ENCODE measurements at places on chromosomes 1 and 21.

DNA sequence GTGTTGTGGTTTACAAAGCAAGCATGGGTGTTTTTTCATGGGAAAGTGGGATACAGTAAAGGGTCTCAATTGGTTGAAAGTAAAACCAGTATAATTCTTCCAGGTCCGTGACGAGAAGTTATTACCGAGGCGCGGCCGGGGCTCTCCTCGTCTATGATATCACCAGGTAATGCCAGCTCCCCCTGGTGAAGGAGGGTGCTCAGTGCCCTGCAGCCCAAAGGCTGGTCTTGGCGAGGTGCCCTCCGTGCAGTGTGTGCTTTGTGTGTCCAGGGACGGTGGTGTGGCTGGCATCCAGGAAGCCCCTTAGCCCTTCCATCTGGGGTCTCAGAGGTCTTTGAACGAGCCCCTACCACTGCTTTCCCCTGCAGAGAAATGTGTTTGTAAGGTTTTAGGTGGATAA lies 24.8 kb downstream of the RAB4A start:
- no peak for DNase-seq

GRCh38 chr1:168945870-168946269 lies 160.6 kb upstream of the ATP1B1 start:
- DNase-seq, result no peak

DNA sequence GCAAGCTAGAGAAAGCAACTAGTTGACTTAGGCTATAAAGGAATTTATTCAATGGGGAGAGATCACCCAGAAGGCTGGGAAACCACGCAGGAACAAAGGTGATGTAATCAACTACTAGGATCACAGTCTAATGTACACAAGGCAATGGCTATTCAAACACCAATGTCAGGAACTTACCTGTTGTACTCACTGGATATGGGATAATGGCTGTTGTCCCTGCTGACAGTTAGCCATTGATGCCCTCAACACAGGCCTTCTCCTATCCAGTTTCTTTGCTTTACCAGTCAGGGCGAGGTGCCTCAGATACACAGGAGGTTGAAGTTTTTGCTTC lies 32.3 kb downstream of the C21orf91 start:
- no peak for DNase-seq

- no peak for DNase-seq
Observed at GRCh38 chr1:153552335-153552734, 3.3 kb upstream of the S100A3 start.

- no peak for DNase-seq
Observed at GRCh38 chr21:38839328-38840286, 33.9 kb downstream of the ETS2 start.

GRCh38 chr1:10449751-10450150 lies at the start of gene CORT:
TSS of gene CORT (plus strand) at chr1:10450031. CDS start at chr1:10450224, 193 bp downstream.
- DNase-seq, result no peak

- no peak for DNase-seq
Observed at GRCh38 chr1:218451415-218451814, 106.3 kb downstream of the TGFB2 start.

- peak; percentile 44 for DNase-seq
Observed at GRCh38 chr1:53678507-53678906, 60.5 kb downstream of the GLIS1 start.

- no peak for DNase-seq
Observed at GRCh38 chr1:225769687-225770086, 7.9 kb upstream of the SRP9 start.

- no peak for DNase-seq
Observed at GRCh38 chr21:33510826-33511225, 19.3 kb upstream of the DNAJC28 start.

GRCh38 chr21:44865561-44866280 lies 7.8 kb downstream of the PTTG1IP start:
- no peak for DNase-seq

DNA sequence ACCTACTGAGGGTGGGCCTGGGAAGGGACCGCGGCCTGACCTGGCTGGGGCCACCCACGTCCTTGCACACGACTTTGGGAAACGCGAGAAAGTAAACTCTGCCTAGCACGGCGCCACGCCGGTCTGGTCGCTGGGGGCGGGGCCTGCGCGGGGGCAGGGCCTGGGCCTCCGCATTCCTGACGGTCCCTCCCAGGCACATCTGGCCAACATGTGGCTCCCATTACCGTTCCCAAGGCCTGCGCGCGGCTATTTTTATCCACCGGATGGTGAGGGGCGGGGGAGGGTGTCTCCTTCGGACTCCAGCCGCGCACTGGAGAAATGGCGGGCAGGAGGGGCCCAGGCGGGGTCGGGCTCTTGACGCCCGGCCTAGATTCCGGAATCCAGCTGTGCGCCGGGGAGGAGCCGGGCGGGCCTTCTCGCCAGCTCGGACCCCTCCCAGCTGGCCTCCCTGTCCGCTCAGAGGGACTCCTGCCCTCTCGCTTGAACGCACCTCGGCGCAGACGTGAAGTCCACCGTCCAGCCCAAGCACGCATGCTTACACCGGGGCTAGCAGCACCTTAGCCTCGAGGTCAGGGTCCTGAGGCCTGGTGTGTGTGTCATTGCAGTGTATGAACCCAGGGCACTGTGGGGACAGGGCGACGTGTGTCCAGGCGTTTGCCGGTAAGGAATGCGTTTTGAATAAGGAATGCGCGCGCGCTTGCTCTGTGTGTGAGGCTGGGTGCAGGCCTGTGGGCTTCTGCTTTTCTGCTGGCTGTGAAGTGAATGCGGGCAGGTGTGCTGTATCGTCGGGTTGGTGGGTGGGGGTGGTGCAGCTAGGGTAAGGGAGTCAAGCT lies 2.1 kb downstream of the EVA1B start:
- DNase-seq, result no peak

- peak; percentile 40 for DNase-seq
Observed at GRCh38 chr1:40948741-40949443, 30.6 kb upstream of the CTPS1 start.

- DNase-seq, result no peak
Observed at GRCh38 chr1:236081546-236082227, 16.8 kb upstream of the NID1 start.

DNA sequence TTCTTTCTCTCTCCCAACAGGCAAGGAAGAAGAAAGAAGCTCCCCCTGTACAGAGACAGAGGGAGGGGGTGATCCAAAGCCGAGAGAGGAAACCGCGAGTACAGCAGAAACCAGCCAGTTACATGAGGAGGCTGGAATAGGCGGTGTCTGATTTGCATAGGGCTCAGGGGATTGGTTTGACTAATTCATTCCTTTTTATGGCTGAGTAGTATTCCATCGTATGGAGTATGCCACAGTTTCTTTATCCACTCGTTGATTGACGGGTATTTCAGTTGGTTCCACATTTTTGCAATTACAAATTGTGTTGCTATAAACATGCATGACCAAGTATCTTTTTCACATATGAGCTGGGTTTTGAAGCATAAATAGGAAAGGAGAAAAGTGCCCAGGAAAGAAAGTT lies 3.4 kb upstream of the GPX7 start:
- no peak for DNase-seq

- DNase-seq, result peak; percentile 53
Observed at GRCh38 chr1:45569962-45570581, 13.8 kb upstream of the NASP start.

DNA sequence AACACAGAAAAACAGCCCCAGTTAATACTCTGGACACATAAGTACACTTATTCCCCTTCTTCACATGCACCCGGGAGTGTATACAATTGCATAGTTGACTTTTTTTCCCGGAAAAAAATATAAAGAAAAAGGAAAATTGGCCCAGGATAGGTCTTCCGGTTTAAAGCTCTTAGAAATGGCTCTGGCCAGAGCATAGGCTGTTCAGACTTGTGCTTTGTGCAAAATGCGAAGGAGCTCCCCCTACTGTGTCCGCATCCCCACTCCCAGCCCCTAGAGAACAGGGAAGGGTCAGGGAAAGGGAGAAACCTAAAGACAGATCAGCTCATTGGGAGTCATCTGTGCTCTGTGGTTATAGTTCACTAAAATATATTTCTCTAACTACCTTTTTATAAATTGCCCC lies 5.5 kb upstream of the MTMR11 start:
- no peak for DNase-seq

All from spinal cord (tissue), 10 donors.